A549 treated with ZK216348 at 1 μM for 4 hours (cell line): ENCODE measurements at places on chromosomes 4 and X. TPM values are rescaled to one million over a fixed set of nuclear protein-coding genes. Genes with fewer than 3 reads are reported as not detected.

OTUD6A gene
- not detected in 5 replicates for total RNA-seq

FANCB gene
- 1.2 to 3.9 TPM (median 3.1 TPM) in 5 replicates for total RNA-seq

DDX53 gene
- total RNA-seq: not detected in 5 replicates

NKRF gene
- total RNA-seq: 14.9 to 19.6 TPM (median 17.0 TPM) in 5 replicates

DOK7 gene
- total RNA-seq: 0.12 to 0.85 TPM (median 0.41 TPM) in 5 replicates
